ENCODE measurements at places on chromosomes 3 and 15.

DNA sequence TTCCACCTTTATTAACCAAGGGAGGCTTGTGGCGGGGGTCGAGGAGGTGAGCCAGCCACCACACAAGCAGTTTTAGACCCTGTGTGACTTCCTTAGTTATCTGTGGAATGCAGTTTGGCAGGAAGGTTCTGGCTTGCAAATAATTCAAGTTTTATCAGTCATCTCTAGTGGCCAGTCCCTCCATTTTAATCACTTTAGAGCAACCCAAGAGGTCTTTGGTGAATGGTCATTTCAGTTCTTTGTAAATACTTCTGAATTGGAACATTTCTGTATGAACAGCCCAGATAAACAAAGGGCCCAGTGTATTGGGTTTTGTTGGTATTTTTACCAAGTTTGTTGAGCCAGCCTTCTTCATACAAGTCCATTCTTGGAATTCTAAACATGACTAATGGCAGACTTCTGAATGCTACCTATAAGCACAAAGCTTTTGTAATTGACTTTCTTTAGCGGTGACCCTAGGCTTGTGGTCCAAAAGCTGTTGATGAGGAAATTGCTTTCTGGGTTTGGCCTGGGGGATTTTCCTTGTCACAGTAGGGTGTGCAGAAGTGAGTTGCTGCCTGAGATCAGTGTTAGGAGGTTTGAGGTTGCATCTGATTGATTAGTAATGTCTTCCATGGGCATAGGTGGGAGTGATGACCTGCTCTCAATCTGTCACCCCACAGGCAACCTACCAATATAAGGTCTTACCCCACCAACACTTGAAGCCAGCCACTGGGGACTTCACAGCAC, 193.3 kb upstream of the TOPAZ1 start:
- no peak for DNase-seq

GRCh38 chr15:60095711-60096110, 91.6 kb downstream of the FOXB1 start:
- no peak for DNase-seq

- DNase-seq = no peak
Measured at GRCh38 chr3:189139611-189139940, 32.2 kb upstream of the TPRG1 start.

- no peak for DNase-seq
Measured at GRCh38 chr3:9190276-9190675, 59.2 kb downstream of the SRGAP3 start.

All from NCI-H748 treated with DMSO at 0.1 percent for 48 hours (cell line).